ENCODE measurements at places on chromosomes 5 and 9.

- no peak for DNase-seq
These were observed 3.1 kb downstream of the LCNL1 start for GRCh38 chr9:136985853-136986252.

DNA sequence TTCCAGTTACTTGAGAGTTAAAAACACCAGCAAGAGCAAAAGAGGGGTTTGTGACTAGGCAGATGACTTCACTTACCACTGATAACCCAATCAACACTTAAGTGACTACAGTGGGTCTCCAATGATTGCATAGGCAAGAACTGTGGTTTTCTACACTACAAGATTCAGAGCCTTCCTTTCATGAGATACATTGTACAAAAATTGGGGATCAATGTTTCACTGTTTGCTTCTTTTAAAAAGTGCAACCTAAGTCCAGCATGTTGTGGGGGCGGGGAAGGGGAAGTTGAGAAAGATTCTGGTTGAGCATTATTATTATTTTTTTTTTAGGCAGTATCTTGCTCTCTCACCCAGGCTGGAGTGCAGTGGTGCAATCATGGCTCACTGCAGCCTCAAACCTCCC is 3.6 kb downstream of the IQGAP2 start:
- DNase-seq, result no peak

DNA sequence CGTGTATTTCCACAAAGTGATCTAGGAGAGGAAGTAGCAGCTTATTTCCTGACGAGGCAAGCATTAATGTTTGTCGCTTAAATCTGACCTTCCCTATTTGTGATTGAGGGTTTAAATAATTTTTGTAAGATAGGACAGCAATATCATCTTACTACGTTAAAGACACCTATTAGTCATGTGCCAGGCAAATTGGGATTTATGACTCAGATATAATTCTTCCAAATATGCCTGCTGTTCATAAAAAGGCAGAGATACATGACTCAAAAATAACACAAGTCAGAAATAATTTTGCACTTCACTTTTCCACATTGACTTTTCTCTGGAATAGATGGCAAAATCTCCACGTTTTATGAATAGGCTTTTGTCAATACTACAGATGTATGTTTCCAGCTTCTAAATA is 43.0 kb upstream of the CDH12 start:
- DNase-seq, result no peak

DNA sequence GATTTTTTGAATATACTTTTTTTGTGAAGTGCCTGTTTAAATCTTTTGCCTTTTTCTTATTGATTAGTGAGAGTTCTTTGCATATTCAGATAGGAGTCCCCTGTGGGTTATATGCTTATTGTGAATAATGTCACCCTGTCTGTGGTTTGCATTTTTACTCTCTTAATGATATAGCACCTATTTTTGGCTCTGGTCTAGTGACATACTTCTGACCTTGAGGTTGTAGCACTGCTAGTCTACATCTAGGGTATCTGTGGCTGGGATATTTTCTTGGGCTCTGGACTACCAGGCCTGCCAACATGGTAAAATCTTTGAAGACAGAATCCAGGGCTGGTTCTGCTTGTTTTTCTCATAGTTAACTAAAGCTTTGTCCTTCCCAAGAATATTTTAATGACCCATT is 13.5 kb upstream of the NKX2-5 start:
- no peak for DNase-seq

DNA sequence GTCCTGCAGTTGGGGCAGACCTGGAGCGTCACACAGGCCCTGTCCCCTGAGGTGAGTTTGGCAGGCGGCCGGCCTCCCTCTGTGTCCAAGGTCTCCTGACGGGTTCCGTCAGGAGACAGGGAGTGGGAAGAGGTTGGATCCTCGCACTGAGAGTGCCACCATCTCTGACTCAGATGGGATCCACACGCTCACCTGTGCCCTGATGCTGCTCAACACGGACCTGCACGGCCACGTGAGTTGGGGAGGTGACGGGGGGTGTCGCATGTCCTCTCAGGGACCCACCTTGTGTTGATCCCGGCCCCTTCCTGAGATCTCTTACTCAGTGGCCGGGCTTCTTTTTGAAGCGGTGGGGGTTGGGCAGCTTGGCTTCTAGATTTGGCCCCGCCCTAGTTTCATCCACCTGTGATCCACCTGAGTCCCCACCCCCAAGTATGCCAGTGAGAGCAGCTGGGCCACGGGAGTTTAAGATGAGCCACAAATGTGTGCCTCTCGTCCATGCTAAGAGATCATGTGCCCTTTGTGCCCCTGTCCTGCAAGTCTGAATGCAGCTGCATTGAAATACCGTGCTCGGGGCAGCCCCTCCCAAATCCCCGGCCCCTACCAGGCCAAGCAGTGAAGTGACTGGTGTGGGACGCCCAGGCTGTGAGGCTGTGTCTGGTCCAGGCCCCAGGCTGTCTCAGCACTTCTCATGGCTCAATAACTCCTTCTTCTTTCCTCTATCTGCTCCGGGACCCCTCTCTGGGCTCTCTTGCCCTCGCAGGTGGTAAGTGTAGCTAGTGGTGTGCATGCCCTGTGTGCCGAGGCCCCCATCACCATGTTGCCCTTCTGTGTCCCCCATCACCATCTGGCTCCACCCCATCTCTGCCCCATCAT is 27.2 kb downstream of the PSD2 start:
- DNase-seq, result no peak

DNA sequence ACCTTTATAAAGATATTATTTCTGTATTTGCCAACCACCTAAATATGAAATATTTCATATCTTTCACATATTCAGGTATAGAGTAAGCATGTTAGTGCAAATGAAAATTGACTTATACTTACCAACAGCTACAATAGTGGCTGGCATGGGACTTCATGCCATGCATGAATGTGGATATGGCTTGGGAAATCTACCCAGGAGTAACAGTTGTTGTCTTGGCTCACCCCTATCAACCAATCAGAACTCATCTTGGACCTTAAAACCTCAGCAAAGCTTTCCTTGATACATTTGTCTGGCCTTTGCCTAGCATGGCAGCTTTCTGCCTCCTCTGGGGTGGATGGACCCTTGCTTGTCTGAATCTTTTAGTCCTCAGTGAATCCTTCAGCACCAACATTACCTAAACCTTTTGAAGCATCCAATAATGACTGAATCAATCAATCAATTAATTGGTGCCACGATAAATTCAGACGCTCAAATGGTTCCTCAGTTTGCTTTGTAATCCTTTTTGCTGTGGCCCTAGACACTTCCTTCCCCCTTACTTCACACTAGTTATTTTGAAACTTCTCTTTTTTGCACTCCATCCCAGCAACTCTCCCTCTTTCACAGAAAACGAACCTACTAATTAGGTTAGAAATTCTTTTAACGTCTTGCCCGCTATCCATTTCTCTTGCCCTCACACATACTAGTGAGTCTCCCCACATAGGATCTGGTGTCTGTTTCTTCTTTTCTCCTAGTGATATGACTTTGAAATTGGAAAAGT is 132.3 kb upstream of the ZNF608 start:
- DNase-seq, result no peak

DNA sequence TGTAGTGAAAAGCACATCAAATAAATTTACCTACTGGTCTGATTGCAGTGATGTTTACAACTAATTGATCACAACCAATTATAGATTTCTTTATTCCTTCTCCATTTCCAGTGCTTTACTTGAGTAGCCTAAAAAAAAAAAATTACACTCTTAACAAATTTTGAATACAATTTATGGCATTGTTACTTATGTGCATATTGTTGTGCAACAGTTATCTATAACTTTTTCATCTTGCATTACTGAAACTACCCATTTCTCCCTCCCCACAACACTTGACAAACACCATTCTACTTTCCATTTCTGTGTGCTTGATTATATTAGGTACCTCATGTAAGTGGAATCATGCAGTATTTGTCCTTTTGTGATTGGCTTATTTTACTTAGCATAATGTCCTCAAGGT is 12.3 kb downstream of the RMI1 start:
- DNase-seq, result no peak

DNA sequence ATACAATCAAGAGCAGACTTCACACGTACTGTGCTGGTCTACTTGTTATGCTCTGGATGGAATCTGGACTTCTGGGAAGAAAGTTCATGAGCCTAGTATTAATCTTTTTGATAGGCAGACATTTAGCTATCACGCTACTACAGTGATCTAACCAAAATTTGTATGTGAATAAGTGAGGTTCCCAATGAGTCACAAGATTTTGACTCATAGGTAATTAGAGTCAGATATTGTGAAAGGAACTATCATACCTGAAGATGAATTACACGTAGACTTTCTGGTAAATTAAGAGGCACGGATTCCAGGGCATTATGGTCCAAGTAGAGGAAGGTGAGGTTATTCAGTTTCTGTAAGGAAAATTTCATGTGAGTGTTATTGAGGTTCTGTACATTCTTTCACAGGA is 18.4 kb downstream of the OGN start:
- no peak for DNase-seq

GRCh38 chr5:146924132-146924531 is 45.6 kb upstream of the PPP2R2B start:
- DNase-seq, result no peak

DNA sequence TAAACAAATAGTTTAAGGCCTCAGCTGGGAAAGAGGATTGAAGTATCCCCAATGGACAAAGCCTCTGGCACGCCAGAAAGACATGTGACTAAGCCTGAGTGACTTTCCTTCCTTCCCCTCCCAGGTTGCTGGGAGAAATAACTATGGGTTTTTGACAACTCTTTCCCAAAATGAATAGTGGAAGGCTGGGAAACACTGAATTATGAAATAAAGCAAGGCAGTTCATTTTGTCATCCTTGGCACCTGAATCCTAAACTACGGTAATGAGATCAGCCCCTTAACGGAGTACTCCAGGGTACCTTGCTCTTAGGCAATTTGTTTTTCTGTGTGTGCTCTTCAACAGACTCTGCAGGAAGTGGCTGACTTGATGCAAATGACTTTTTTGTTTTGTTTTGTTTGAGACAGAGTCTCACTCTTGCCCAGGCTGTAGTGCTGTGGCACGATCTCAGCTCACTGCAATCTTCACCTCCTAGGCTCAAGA is 75.2 kb downstream of the LMNB1 start:
- no peak for DNase-seq

DNA sequence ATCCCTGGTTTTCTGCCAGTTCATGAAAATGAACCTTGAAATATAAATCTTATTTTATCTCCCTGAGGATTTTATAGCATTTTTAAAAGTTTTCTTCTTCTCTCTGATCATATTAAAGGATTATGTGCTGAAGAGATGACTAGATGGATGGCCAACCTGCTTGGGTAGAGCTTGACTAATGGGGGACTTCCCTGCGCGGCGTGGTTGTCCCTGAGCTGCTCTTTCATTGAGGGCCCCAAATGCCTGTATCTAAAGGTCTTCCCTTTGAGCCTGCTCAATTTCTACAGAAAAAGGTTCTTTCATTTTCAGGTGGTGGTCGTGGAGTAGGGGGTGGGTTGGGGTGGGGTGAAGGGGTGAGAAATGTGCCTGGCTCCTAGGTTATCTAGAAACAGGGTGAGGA is 20.5 kb upstream of the CDKN2AIPNL start:
- DNase-seq, result no peak

DNA sequence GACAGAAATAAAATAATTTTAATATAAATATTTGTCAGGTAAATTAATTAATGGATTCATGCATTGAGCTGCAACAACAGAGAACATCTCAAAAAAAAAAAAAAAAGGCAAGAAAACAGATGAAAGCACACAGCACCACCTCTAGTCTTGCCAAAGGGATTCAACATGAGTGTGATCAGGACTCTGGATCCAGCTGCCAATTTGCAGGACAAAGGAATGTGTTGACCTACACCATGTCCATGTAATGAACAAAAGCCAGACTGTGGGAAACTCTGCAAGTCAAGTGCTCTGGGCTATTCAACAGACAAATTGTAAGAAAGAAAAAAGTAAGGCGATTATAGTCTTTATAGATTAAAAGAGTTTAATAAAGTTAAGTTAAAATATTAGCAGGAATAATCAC is 769.3 kb downstream of the TLR4 start:
- no peak for DNase-seq

All from stimulated activated CD4-positive, alpha-beta T cell treated with anti-CD3 and anti-CD28 coated beads, Interleukin-1b, Interleukin-23, amount 100 ng/mL, for 1 hour (primary cell).